Omental fat pad (tissue), 4 donors: ENCODE measurements at places on chromosomes 6 and 20.
A peak's percentile ranks its signal among the peaks of the same experiment; 100 is the strongest.

DNA sequence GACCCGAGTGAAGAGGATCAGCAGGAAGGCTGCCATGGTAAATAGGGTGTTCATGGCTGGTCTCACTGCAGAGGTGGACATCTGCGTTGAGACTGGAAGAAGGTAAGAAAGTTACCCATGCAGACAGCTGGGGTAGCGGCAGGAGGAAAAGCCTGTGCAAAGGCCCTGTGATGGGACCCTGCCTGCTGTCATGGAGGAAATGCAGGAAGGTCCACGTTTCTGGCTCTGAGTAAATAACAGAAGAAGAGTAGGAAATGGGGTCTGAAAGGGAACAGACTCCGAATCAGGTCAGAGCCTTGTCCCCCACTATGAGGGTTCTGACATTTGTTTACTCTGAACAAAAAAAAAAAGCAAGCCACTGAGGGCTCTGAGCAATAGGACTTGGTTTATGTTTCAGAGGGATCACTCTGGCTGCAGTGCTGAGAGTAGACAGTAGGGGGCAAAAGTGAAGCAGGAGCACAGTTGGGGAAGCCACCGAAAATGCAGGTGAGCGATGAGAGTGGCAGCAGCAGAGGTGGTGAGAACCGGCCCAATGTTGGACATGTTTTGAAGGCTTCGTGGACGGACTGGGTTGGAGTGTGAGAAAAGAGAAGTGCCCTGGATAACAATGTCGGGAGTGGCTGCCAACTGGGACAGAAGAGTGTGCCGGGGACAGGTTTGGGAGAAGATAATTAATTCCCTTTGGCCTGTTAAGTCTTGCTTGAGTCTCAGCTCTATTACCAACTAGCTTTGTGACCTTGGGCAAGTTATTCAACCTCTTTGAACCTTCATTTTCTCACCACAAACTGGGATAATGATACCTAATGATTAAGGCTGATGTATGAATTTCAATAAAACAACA, 57.9 kb upstream of the MAP7 start:
- DNase-seq = peak; percentile 70

- DNase-seq = no peak
Observed at GRCh38 chr6:136950436-136951126, 28.5 kb downstream of the SLC35D3 start.

DNA sequence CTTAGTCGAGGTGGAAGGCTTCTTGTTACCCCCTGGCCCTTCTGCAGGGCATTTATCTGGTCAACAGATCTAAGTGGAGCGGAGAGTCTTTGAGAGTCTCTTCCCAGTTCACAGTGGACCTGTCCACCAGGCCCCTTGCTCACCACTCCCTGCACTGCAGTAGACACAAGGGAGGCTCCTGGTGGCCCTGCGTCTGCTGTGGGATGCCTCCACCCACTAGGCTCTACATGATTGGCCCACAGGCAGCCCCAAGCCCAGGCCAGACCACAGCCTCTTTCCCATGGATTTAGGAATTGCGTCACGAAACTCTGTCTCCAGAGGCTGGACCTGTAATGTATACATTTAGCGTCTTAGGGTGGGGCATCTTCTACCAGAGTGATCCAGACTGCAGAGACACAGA, 28.4 kb downstream of the TBC1D7 start:
- DNase-seq = no peak

GRCh38 chr6:3939964-3940363, 90.8 kb downstream of the FAM50B start:
- no peak for DNase-seq

DNA sequence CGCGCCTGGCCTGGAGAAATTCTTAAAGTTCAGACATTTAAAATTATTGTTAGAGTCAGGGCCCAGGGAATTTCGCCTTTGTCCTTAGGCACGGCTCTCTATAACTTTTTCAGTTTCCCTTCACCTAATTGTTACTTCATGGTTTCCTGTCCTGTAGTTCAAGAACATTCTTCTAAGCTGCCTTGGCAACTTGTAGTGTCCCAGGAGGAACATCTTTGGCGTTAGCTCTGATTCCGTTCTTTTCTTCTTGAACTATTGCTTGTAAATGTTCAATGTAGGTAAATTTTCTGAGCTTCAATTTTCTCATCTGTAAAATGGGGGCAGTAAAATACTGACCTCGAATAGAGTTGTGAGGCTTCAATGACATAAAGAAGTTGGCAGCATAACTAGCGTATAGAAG, 41.8 kb downstream of the TIAM2 start:
- no peak for DNase-seq

- DNase-seq = no peak
Observed at GRCh38 chr6:13725570-13725969, 13.9 kb upstream of the RANBP9 start.

- no peak for DNase-seq
Observed at GRCh38 chr6:45148278-45148677, 179.9 kb upstream of the RUNX2 start.

- DNase-seq = no peak
Observed at GRCh38 chr6:163182696-163183095, 231.8 kb upstream of the QKI start.

DNA sequence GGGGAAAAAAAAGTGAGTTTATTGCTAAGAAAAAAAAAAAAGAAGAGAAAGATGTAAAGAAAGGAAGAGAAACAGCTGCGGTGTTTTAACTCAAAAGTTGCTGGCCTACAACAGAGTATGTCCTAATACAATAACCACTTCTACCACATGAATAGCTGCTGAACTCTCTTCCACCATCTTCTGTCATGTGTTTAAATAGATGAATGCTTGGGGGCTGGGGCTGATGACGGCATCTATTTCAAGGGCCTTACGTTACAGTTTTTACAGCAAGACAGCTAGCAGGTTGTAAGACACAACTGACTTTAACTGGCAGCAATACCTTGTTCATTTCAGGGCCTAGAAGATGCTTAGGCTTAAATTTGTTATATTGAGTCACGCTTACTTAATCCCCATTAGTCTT, 50.4 kb downstream of the MAP3K7 start:
- no peak for DNase-seq

DNA sequence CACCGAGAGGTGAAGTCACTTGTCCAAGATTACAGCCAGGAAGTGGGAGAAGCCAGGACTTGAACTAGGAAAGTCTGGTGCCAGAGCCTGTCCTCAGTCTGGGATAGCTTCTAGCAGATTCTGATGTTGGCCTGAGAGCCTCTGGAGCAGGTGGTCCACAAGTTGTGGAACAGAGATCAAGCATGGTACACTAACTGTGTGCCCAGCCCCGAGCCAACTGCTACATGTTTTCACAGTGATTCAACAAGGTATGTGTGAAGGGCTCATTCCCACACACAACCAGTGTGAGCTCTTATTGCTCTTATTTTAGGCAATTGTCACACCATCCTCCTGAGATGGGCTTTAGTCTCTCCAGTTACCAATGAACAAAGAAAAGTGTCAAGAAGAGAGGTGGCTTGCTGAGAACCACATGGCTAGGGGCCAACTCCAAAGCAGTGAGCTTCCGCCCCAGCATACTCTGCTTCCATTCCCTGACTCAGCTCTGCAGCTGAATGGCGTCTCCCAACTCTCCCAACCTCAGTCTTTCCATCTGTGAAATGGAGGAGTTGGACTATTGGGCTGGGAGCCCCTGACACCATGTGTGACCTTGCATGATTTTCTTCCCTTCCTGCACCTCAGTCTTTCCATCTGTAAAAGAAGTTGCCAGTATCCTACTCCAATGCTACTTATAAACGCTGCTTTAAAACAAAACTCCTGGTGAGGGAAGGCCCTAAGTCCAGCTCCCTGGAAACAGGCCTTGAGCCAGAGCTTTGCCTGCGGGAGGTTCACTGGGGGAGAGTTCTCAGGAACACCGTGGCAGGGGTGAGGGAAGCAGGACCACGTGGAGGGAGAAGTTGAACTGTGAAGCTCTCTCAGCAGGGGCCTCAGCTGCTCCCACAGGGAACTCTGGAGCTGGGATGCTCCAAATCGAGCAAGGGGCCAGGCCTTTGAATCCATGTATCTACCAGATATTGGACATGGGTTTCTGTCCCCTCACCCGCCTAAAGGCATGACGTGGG, 40.9 kb downstream of the CDH22 start:
- DNase-seq = no peak

DNA sequence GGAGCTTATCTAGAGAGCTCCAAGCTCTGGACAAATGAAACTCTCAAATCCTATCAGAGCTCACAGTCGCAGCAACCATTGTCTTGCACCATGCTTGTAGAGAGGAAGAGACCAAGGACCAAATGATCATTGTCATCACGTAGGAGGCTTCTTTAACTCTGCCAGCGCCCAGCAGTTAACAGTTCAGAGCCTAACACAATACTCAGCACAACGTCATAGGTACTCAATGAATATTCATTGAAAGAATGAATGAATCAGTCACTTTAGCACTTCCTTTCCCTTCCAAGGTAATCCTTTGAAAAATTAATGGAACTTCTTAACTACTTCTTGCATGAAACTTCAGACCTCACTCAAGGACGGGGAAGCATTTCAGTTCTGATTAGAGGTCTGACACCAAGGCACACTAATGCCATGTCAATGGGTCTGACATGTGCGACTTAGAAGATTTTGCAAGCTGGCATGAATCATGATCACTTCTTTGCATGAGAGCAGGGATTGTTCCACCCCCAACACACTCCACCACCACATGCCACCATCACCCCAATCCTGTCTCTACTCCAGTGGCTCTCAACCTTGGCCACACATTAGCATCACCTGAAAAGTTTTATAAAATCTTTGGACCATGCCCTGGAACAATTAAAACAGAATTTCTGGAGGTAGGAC, 45.1 kb downstream of the KHDC1L start:
- no peak for DNase-seq

DNA sequence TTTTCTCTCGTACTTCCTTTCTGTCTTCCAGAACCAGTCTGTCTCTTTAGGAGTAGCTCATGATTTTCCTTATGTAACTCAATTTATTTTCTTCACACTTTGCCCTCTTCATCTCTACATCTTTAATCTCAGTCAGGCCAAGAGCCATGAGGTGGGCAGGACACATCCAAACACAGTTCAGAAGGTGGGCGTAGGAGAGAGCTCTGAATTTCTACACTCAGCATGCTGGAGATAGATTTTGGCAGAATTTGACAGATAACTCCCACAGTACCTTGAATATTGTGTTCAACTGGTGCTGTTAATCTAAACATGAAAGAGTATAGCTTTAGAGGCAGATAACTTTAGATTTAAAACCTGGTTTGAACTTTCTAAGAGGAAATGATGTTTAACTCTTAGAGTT, 23.8 kb upstream of the ZBTB24 start:
- no peak for DNase-seq

DNA sequence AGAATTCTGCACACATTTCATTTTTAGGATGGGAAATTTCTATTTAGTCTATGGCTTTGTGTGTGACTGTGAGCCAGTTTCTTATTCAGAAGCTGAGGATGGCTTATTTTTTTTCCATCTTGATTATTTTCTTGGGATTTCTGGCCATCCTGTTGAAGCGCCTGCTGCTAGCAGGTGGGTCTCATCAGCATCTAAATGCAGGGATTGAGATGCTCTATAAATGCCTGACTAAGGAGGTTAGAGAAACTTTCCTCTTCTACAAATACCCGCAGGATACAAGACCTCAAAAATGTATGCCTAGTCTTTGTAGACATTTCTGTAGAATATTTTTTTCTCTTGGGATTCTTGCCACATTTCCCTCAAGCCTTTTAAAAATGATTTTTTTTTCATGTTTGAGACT, 138.0 kb upstream of the CCN2 start:
- no peak for DNase-seq

GRCh38 chr6:39839445-39839844, 47.3 kb downstream of the DAAM2 start:
- DNase-seq = no peak

- no peak for DNase-seq
Observed at GRCh38 chr20:22931653-22932608, 103.2 kb upstream of the SSTR4 start.

GRCh38 chr6:94698773-94699172, 878.6 kb upstream of the MANEA start:
- DNase-seq = no peak

DNA sequence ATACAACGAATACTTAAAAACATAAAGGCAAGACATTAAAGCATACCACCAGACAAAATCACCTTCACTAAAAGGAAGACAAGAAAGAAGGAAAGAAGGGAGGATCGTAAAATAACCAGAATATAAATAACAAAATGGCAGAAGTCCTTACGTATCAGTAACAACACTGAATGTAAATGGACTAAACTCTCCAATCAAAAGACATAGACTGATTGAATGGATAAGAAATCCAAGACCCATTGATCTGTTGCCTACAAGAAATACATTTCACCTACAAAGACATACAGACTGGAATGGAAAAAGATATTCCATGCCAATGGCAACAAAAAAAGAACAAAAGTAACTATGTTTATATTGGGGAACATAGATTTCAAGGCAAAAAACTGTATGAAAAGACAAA, 74.1 kb downstream of the LMBRD1 start:
- no peak for DNase-seq

GRCh38 chr6:15981956-15982355, 146.9 kb upstream of the MYLIP start:
- DNase-seq = no peak

- DNase-seq = no peak
Observed at GRCh38 chr6:128993166-128993565, 110.2 kb downstream of the LAMA2 start.
